Gastroesophageal sphincter (tissue), 4 donors: ENCODE measurements at places on chromosomes 7 and 10.

GRCh38 chr7:30147785-30148184 lies 13.0 kb downstream of the MTURN start:
- no peak for ATAC-seq

DNA sequence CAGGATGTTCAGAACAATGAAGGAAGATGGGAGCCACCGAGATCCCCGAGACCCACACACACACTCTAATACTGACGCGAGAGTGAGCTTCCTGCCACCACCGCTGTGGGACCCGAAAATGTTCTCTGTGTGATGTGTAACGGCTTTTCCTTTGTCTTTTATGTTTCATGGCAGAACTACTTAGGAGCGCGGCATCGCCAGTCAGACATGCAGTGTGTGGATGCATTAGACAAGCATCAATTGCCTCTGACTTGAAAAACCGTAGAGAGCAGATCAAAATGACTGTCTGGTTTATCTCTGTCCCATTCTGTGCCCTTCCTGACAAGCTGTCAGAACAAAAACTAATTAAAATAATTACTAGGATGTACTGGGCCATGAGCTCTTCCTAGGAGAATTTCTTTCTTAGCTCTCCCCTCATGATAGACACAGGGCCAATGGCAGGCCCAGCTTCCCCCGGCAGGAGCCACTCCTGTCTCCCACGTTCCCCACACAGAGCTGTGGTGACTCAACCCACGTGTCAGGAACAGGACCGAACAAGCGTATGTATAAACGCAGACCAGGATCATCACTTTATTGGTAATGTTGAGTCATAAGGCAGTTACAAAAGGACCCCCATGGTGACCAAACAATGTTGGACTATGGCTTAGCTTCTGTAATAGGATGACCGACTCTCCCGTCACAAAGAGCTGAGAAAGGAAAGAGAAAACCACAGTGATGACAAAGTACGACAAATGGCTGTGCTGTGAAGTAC lies 705.0 kb downstream of the PARD3 start:
- no peak for ATAC-seq

DNA sequence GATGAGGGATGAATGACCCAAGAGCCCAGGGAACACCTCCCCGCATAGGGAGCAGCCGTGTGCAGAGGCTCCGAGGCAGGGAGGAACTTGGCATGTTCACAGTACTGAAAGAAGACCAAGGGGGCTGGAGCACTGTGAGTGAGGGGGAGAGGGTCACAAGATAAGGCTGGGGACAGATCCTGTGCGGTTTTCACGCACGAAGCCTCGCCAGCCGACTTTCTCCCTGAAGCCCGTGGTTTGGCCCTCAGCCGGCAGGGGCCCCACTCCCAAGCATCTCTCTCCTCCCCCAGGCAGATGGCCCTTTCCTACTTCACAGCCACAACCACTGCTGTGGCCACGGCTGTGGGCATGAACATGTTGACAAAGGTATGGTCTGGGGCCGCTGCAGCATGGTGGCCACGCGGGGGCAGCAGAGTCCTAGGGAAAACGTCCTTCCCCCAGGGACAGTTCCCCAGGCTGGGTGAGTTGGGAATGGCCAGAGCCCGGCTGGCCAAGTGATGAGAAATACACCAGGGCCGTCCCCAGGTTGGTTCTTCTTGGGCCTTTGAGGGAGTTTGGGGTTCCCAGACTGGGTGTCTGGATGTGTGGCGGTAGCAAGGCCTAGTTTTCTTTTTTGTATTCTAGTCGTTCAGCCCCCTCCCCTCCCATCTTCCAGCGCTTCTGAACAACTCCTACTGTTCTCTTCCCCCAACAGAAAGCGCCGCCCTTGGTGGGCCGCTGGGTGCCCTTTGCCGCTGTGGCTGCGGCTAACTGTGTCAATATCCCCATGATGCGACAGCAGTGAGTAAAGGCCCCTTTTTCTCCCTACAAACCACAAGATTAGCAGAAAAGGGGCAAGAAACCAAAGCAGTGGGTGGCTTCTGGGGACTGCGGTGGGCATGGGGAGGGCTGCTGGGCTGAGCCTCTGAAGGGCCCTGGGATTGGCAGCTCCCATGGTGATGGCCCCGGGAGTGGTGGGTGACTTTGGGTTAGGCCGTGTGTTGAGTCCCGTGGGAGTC lies 14.4 kb upstream of the WBP1L start:
- ATAC-seq: peak; percentile 94

GRCh38 chr7:6092953-6093354 lies 61.8 kb downstream of the ANKRD61 start:
- no peak for ATAC-seq
